ENCODE measurements at places on chromosomes 1 and 21.

DNA sequence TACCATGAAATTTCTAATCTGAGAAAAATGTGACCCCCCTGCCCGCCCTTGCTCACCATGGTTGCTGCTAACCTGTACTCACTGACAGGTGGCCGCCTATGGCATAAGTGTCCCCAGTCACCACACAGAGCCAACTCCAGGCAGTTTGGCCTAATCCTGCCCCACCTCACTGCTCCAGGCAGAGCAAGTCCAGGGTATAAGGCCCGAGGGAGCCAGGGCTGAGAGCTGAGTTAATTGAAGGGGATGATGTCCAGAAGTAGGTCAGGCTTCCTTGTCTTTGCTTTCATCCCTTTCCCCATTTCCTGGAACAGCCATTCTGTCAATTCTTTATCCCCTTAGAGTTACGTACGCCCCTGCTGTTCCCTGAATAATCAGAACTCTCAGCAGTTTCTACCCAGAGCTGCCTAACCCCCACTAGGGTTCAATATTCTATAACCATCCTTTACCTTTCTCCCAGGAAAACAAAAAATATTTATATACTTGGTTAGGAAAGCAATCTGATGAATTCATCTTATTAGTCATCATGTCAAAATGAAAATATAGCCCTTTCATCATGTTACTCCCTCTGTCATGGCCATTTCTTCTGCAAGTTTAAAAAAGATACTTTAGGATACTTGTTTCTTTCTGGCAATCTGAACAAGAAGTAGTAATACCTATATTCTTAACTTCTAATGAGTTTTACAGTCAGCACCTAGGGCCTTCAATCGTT lies 29.4 kb upstream of the CD101 start:
- DNase-seq, result no peak

DNA sequence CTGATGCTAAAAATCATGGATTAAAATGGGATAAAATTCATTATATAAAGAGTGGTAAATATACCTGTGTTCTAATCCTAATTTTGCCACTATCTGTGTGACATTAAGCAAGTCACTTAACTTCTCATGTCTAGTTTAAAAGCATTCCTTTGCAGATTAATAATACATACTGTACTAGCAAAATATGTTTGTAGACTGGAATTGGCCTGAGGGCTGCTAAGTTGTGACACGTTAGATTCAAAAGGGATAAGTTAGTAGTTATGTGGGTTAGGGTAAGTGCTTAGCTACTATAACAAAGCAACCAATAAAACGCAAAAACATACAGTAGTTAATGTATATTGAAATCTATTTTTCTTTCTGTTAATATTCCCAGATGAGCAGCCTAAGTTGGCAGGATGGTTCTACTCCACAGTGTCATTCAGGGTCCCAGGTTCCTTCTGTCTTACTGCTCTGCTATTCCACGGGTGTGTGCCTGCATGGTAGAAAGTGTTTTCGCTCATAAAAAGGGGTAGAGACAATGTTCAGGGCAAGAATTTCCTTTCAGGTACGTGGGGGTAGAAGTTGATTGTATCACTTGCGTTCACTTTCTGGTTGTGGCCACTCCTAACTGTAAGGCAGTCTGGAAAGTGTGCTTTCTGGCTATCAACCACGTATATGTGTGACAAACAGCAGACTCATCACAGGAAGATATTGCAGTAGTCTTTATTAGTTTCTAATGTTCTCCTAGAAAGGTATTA lies 239.8 kb downstream of the NFIA start:
- DNase-seq, result no peak

GRCh38 chr1:117607471-117607870 lies 1.6 kb downstream of the TENT5C start:
- peak; percentile 69 for DNase-seq

- no peak for DNase-seq
These were observed 37.8 kb downstream of the MIS18A start for GRCh38 chr21:32240851-32241687.

DNA sequence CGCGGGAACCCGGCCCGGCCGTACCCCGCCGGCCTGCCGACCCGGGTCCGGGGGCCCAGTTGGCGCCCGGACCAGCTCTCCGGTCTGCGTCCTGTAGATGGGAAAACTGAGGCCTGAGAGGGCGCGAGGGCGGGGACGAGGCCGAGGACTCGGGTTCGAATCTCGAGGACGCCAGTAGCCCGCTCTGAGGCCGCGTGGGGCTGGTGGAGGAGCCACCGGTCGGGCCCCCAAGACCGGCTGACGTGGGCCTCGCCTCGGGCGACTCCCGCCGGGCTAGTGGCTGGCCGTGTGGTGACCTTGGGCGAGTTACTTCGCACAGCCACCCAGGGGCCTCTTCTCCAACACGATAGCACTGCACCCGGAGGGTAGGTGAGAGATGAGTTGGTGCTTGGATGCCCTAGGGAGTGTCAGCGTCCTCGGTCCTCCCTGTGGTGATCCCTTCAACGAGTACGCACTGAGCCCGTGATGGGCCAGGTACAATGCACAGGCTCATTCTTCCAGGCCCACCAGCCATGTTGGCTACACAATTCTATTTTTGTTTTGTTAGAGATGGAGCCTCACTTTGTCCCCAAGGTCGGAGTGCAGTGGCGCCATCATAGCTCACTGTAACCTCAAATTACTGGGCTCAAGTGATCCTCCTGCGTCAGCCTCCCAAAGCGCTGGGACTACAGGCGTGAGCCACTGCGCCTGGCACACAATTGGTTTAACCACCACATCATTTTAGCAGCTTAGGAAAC lies 404 bp upstream of the SCMH1 start:
- peak; percentile 83 for DNase-seq

DNA sequence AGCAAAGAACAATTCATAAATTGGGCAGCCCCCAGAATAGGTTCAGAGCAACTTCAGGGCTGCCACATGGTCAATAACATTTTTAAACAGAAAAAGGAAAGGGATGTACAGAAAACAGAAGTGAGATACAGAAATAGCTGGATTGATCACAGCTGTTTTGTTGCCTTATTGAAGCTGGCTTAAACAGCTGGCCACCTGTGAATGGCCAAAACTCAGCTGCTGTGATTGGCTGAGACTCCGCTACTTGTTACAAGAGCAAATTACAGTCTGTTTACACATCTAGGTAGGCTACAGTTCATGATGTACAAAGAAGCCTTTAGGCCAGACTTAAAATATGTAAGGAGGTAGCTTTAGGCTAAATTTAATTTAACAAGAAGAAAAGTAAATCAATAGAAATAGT lies 11.6 kb upstream of the IFNAR1 start:
- no peak for DNase-seq

GRCh38 chr1:46159516-46159915 lies 15.4 kb upstream of the TSPAN1 start:
- DNase-seq, result no peak

- DNase-seq, result peak; percentile 77
These were observed 99.1 kb upstream of the ACTRT2 start for GRCh38 chr1:2921970-2922686.

DNA sequence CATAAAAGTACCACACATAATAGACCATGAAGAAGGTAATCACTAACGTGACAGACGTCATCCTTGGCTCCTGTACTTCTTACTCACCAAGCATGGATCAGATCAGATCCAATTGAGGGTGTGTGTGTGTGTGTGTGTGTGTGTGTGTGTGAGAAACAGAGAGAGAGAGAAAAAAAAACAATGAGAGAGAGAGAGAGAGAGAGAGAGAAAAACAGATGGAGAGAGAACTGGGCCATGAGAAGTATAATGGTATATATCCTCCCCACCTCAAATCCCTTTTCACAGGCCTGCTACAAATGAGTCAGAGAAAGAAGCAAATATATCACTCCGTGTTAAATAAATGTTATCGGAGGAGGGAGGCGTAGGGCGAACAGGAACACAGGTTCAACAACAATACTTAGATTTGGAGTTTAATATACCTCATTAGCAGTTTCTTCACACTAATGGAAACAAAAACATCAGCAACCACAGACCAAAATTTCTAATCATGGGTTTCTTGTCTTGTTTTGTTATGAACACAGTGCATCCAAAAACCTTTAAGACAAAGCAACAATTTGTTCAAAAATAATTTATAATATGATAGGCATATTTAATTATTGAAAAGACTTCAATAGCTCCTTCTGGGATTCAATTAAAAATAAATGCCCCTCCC lies 45.3 kb downstream of the TIAM1 start:
- no peak for DNase-seq

DNA sequence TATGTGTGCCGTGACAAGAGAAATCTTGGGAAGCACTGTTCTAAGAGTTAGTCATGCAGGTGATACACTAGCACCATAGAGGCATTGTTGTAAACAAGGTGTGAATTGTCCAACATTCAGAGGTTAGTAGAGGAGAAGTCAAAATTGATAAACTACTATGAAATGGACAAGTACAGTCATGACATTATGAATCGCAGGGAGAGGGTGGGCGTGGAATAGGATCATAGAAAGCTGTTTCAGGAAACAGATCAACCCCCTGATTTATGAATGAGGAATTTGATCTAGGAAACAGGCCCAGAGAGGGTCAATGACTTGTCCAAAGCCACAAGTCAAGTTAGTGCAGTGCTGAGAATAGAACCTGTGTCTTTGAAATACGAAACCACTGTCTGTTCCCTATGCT lies 58.5 kb upstream of the LAX1 start:
- DNase-seq, result no peak

DNA sequence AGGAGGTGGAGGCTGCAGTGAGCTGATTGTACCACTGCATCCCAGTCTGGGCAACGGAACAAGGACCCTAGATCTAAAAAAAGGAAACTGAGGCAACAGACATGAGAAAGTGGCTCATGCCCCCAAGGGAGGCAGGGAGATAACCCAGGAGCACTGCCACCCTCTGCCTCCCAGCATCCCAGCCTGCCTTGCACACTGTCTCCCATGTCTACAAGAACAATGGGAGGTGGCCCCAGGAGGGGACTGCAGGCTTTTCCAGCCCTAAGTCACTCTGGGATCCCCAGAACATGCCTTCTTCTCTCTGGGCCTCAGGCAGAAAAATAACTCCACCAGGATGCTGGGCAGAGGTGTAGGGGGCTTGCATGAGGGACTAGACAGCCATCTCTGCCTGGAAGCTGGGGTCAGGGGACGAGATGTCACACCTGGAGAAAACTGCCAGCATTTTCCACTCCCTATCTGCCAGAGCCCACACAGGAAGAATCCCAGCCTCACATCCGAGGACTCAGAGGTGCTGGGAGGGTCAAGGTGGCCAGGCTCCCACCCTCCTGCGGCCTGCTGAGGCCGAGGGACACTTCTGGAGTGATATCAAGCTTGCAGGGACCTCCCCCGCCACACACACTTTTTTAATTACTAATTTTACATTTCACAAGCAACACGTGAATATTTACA lies 21.4 kb downstream of the RUNX3 start:
- no peak for DNase-seq

DNA sequence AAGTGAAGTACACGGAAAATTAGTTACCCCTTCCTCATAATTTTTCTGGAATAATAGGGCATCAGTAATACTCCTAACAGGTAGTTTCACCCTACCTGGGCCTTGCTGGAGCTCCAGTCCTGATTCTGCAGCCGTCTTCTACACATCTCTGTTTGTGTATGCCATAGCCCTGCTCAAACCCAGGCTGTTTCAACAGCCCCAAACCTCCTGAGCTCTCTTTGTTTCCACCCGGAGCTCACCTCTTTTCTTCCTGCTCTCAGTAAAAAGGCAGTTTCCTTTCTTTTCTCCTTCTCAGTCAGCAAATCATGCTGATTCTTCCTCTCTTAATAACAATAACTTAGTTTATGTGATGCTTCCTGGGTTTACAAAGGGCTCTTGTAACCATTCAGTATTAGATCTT lies 355.1 kb upstream of the RUNX1 start:
- DNase-seq, result no peak

- no peak for DNase-seq
These were observed 475 bp upstream of the TDRD10 start for GRCh38 chr1:154501423-154502065.

DNA sequence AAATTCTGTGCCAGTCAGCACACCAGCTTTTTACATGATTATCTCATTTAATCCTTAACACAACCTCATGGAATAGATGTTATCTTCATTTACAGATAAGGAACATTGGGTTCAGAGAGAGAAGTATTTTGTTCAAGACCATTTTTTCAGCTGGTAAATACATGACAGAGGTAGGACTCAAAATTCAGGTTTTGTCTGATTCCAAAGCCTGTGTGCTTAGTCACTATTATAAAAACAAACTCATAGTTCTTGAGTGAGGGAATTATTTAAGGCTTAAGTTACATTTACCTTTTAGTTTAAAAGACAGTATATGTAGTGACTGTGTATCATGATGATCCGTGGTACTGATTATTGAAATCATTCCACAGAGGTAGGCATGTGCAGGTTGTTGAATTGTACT lies 125.2 kb downstream of the MAGI3 start:
- no peak for DNase-seq

DNA sequence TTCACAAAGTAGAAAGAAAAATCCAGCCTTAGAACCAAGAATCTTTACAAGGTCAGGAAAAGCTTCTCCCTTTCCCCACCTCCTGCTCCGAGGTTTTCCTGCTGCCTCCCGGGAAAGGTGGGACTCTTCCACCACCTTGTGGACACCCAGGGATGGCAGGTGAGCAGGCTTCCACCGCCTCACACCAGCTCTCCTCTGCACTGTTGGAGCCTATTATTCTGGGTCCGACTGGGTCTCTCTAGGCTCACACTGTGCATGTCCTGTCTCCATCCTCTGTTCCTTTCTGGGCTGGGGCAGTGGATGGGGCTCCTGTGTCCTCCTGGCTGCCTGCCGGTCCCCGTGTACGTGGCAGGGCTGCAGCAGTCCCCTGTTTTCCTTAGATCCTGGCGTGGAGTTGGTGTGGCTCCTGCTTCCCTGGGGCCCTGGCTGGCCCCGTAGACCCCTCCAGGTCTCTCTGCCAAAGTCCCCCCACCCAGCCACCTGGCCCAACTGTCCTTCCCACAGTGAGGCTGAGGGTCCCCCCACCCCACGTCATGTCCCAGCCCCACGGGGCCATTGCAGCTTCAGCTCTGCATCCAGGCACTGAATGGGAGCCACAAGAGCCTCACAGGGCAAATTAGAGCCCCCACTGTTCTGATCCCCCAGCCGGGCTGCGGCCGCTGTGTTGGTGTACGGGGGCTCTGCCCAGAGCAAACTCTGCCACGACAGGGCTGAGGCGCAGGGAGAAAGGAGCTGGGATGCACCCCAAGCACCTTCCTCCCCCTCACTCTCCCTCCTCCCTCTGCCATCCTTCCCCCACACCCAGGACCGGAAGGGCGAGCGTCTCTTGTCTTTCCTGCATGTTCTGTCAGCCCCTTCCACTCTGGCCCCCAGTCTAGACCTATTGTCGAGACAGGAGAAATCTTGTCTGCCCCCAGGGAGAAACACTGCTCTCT lies 3.3 kb upstream of the SLC45A1 start:
- DNase-seq, result peak; percentile 70

GRCh38 chr1:67404212-67404620 lies 26.0 kb downstream of the SERBP1 start:
- DNase-seq, result no peak

DNA sequence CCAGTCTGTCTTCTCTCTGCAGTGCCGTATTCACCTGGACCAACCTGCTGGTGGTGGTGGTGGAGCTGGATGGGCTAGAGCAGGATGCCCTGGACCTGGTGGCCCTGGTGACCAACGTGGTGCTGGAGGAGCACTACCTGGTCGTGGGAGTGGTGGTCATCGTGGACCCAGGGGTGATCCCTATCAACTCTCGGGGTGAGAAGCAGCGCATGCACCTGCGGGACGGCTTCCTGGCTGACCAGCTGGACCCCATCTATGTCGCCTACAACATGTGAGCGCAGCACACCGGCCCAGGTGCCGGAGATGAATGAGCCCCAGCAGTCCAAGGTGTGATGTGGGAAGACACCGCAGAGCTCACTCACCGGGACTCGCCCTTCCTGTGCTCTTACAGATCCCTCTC lies 37.5 kb downstream of the S100B start:
- DNase-seq, result no peak

- no peak for DNase-seq
These were observed 9.8 kb upstream of the GJA8 start for GRCh38 chr1:147892731-147893214.

Measured in activated CD8-positive, alpha-beta memory T cell treated with anti-CD3 and anti-CD28 coated beads for 24 hours (primary cell).